ENCODE measurements at places on chromosomes 3 and 15.

DNA sequence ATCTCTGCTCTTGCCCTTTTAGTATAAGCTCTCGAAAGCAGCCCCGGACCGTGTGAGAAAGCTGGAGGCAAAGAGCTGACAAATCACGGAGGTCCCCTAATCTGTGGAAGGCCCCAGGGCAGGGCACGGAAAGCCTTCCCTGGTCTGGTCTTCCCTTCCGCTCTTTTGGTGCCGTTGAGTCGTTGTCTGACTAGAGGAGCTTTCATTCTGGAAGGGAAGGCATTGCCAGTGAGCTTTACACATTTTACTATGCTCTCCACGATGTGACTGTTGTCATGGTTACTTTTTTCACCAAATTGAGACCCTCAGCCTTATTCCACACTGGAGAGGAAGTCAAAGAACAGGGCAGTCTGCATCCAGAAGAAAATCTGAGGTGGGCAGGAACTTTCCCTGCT, 71.7 kb downstream of the CYP19A1 start:
- no peak for DNase-seq

GRCh38 chr15:40249477-40250303, 10.8 kb downstream of the PAK6 start:
- no peak for DNase-seq

DNA sequence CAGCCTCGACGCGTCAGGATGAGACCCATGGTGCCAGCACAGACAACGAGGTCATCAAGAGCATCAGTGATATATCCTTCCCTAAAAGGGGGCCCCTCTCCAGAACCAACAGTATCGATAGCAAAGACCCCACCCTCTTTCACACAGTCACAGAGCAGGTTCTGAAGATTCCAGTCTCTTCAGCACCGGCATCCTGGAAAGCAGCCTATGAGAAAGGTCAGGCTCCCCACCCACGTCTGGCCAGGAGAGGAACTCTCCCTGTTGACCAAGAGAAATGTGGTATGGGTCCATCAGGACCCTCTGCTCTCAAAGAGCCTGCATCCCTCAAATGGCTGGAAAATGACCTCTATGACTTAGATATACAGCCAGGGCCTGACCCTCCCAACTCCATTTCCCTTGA, 11.6 kb downstream of the ANKRD34C start:
- no peak for DNase-seq

DNA sequence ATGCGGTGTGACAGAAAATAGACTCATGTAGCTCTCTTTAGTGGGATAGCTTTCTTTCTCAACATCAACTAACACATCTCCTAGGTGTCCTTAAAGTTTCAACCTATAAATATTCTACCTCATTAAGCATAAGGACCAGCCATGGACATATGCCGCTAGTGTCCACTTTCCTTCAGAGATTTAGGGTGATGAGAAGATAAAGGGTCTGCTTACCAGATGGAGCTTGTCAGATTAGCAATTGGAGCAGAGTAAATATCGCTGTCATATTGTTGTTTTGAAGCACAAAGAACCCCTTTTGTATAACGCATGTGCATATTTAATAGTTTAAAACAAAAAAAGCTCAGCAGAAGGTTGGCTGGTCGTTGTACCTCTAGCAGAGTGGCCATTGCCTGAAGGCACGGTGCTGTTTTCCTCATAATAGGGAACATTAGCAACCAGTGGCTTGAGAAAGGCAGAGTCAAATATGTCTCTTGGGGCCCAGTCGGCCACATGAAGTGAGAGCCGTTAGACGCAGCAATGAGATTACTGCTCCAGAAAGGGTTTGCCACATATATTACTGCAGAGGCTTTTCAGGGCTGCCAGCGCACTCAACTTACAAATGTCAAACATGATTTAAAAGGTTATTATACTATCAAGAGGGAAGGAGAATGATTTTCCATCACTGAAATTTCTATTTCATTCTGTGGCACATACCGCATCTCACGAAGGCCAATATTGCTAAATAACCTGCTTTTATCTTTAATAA, 264.2 kb downstream of the ROBO2 start:
- no peak for DNase-seq

DNA sequence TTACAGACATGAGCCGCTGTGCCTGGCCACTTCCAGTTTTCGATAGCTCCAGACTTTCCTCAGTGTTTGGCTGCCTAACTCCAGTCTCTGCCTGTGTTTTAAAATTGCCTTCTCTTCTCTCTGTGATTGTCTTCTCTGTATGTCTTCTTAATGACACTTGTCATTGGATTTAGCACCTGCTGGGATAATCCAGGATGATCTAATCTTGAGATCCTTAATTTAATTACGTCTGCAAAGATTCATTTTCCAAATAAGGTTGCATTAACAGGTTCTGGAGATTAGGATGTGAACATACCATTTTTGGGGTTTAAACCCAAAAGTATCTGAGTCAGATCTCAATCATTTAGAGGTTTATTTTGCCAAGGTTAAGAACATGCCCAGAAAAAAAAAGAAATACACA, 222.2 kb upstream of the PDZRN3 start:
- no peak for DNase-seq

DNA sequence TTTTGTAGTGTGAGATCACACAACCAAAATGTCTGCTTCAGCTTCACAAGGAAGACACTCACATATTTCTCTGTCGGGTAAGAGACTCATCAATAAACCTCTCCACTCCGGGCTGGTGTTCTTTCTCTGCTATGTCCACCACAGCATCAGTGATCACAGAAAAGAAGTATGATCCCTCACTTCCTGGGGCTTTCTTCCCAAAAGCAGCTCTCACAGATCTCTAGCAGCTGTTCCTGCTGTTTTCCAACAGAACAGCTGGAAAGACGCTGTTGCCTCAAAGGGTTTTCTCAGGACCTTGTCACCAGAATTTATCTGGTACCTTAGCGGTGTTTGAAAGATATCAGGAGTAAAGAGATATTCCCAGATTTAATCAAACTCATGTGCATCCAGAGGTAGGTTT, 46.4 kb downstream of the GATM start:
- DNase-seq: no peak

GRCh38 chr3:127961963-127962362, 46.9 kb downstream of the KBTBD12 start:
- DNase-seq: no peak

GRCh38 chr3:49025793-49026520, 3.2 kb downstream of the IMPDH2 start:
- DNase-seq: no peak

Data from T-helper 1 cell (primary cell).